ENCODE measurements at places on chromosomes 12 and 14.

DNA sequence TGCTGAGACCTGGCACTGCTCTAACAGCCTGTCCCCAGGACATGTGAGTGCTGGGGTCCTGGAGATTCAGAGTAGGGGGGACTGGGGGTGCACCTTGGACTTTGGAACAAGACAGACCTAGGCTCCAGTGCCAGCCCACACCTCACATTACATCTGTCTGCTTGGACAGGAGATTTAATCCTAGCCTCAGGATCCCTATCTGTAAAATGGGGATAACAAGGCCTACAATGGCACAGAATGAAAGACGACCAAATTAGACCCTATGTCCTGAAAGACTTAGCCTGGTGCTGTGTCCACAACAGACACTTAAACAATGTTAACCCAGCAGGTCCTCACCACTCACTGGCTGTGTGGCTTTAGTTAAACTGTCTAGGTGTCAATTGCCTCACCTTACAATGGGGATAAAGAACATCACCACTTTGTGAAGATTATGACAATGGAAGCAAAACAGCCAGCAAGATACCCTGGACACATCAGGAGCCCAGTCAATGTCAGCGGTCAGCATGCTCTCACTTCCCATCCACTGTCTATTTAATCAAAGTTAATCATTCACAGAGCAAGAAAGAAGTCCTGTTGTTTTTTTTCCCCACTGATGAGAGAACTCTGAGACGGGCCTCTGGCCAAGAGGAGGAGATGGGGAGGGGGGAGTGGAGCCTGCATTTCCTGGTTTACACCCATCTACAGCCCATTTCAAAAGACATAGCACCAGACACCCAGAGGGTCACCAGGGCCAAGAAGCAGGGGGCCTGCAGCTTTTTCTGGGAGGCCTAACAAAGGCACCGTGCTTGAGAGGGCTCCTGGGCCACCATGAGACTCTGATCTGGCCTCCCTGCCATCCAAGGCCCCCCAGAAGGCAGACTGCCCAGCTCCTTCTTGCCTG lies 40.6 kb downstream of the ACTN1 start:
- no peak for DNase-seq

DNA sequence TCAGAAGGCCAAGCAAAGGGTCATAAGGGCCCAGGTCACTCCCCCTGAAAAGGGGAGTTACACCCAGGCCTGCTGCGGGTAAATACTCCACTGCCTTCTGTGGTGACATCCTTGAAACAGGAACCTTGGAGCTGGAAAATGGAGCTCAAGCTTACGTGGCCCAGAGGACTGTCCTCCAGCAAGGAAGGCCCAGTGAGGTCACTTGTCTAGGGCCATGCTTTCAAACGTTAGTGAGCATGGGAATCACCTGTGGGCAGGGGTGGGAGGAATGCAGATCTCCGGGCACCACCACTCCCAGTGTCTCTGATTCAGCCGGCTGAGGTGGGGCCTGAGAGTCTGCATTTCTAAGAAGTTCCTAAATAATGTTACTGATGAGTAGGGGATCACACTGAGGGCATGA lies 140.5 kb upstream of the CCND2 start:
- no peak for DNase-seq

- DNase-seq, result peak; percentile 26
Measured at GRCh38 chr12:45637706-45638105, 91.8 kb upstream of the ARID2 start.

DNA sequence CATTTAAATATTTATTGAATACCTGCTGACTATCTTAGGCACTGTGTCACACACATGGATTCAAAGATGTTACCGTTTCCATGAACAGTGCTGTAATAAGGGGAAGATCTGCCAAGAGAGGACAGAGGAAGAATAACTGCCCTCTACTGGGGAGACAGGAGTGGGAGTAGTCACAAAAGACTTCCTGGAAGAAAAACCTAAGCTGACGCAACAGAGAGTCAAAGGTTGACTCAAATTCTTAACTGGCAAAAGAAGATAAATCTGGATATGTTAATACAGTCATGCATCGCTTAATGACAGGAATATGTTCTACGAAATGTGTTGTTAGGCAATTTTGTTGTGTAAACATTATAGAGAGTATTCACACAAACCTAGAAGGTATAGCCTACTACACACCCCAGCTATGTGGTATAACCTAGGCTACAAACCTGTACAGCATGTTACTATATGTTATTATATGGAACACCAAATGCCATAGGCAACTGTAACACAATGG lies 51.5 kb downstream of the DCAF5 start:
- peak; percentile 95 for DNase-seq

GRCh38 chr12:50542448-50542847 lies 37.7 kb downstream of the DIP2B start:
- DNase-seq, result peak; percentile 80

- no peak for DNase-seq
Measured at GRCh38 chr12:123102781-123103503, 47.9 kb downstream of the PITPNM2 start.

DNA sequence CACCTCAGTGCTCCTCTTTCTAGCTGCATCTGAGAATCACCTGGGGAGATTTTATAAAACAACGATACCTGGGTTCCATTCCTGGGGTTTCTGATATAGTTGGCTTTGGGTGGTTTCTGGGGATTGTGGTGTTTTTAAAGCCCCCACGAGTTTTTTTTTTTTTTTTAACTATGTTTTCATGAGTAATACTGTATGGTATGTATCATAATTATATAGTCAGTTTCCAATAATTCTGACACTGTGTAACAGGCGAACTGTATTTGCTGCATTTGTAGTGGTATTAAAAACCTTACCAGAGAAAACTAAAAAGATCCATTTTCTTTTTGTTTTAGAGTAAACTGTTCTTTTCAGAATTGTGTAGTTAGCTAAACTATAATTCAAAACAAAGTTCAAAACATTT lies 84.9 kb downstream of the SRGAP1 start:
- peak; percentile 32 for DNase-seq

GRCh38 chr12:48029491-48030172 lies 25.4 kb upstream of the COL2A1 start:
- no peak for DNase-seq

DNA sequence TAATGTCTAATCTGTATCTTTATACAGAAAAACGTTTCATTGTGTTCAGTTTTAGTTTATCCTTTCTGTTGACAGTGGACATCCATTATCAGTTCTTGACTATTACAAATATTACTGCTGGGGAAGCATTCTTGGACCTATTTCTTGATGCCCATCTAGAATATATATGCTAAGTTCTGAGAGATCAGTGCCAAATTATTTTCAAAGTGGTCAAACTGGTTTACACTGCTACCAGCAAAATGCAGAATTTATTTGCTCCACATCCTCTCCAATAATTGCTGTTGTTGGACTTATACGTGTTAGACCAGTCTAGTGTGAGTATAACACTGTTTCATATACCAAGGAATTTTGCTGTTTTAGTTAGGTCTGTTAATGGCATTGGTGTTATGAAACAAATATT lies 85.5 kb upstream of the TRAF3 start:
- DNase-seq, result no peak

- DNase-seq, result no peak
Measured at GRCh38 chr12:122009741-122010140, 11.9 kb upstream of the BCL7A start.

- DNase-seq, result no peak
Measured at GRCh38 chr14:102200690-102201352, 61.1 kb downstream of the WDR20 start.

DNA sequence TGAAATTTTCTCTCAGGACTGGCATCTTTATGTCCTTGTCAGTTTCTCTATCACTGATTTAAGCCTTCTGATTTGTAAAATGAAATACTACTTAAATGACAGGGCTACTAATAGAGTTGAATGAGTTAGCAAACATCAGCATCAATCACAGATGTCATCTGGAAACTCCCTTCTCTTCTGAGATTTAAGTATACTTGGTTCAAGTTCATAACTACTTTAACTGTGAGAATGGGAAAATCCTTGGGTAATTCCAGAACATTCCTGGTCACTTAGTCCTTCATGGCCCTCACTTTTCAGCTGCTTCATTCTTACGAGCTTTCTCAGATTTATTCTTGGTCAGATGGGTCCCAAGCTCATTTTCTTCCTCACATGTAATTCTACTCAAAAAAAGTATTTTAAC lies 1655.3 kb upstream of the FLRT2 start:
- no peak for DNase-seq

- DNase-seq, result no peak
Measured at GRCh38 chr14:103078860-103079587, 5.0 kb upstream of the LBHD2 start.

- DNase-seq, result no peak
Measured at GRCh38 chr12:69840727-69841126, 15.7 kb downstream of the MYRFL start.

- no peak for DNase-seq
Measured at GRCh38 chr12:107657133-107657532, 28.5 kb upstream of the PWP1 start.

- peak; percentile 82 for DNase-seq
Measured at GRCh38 chr12:43210485-43211192, 341.4 kb downstream of the ADAMTS20 start.

- DNase-seq, result no peak
Measured at GRCh38 chr12:4044736-4045730, 171.8 kb upstream of the PARP11 start.

DNA sequence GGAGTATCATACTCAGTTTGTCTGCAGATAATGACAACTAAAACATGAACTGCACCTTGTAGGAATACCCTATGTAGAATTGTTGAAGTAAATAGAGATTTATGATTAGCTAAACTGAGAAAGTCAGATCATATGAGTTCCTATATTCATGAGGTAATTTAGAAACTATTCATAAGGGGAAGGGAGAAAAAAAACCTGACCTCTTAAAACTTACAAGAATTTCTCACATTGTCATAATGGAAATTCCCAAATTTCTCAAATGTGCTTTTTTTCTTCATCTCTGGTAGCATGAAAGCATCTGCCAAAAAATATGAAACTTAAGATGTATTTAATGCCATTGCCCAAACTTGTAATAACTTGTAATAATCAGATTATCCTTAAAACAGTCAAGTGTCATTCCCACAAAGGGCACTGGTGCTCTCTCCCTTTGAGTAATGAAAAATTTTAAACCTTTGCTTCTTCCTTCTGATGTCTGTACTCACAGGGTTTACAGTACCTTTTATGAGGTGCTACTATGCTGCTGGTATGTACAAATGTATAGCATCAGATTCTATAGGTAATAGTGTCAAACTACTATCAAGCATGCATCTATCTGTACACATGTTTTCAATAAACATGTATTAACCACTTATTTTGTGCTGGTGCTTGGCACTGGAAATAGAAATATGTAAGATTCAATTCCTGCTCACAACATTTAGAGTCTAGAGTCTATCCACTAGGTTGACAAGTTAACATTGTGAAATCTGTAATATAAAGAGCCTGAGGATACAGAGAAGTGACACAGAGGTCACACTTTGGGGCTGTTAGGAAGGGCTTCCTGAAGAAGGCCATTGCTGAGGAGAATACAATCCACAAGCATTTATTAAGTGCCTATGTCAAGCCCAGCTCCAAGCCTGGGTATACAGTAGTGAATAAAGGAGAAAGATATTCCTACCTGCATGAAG lies 17.4 kb upstream of the DRAM1 start:
- DNase-seq, result peak; percentile 54

DNA sequence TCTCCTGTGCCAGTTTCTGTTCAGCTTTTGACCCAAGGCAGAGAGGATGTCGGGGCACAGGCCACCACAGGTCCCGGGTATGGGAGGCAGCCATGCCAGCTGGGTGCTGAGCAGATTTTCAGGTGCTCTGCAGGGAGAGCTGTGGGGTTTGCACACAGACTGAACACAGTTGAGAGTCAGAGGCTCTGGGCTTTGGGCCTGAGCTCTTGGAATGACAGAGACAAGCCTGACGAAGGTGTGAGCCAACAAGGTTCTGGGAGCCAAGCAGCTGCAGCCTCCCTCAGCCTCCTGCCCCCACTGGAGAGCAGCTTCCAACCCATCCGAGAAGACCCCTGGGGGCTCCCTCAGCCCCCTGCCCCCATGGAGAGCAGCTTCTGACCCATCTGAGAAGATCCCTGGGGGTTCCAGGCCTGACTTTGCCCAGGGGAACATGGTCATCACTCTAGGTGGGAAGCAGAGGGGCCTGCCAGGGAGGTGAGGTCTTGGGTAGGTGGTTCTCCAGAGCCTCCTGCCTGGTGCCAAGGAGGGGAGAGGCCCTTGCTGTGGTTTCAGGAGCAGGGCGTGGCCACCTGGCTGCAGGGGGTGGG lies 13.8 kb downstream of the FBRSL1 start:
- no peak for DNase-seq

DNA sequence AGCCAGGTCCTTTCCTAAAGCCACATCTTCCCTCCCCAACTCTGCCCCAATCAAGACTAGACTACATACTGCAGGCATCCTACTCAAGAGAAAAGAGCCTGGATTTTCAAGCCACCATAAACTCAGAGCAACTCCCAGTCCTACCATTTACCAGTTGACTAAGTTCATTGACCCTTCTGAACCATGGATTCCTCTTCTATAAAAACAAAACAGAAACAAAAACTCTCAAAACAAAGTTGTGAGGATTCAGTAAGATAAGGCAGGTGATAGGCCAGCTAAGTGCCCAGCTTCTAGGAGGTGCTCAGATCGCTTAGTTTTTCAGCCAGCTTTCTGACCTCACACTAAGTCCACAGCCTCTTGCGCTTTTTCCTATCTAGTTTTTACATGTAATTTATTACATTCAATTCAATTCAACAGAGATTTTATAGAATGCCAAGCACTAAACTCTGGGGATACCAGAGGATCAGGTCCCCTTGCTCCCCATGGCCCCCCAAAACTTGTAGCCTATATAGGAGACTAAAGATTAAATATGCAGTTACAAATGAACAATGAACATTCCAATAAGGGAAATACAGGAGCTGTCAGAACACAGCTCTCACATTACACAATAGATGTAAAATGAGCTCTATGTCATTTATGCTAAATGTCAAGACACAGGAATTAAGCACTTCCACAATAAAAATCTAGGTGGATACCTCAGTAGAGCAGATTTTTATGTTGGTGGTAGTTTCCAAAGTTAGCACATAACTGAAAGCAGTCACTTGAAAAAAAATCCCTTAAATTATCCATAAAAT lies 104.5 kb upstream of the EGLN3 start:
- DNase-seq, result no peak

DNA sequence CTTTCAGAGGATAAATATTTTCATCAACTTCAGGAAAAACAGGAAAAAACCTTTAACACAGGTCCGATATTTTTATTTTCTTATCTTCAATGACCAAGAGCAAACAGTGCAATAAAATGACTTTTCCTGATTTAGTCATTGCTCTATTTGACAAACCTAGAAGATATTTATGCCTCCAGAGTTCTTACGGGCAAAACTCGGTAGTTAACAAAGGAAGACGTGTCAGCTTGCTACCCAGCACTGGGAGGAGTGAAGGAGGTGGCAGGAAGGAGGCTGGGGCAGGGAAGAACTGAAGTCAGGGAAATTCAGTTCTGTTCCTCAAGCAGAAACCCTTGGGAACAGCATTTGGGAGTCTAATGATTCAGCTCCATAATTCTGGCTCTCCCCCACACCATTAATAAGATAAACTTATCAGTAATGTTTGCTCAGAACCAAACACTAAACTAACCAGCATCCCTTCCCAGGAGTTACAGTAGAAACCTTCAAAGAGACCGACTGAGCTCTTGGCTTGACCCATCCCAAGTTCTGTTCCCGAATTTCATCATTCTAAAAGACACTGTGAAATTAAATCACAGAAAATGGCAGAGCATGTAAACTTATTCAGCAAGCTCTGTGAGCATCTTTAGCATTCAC lies 163.3 kb downstream of the APAF1 start:
- no peak for DNase-seq

GRCh38 chr12:93960521-93960920 lies 187.9 kb upstream of the PLXNC1 start:
- DNase-seq, result no peak
